ENCODE measurements at places on chromosomes 11 and 22. TPM values are rescaled to one million over a fixed set of nuclear protein-coding genes. Genes with fewer than 3 reads are reported as not detected.

The DAGLA gene
- polyA plus RNA-seq = 12.0 TPM

The MS4A4A gene
- polyA plus RNA-seq = 11.9 TPM

The GRM5 gene
- polyA plus RNA-seq = 0.06 TPM

The MMP12 gene
- polyA plus RNA-seq = 0.66 TPM

The LRRC51 gene
- polyA plus RNA-seq = 10.9 TPM

The TRIM48 gene
- polyA plus RNA-seq = not detected

The SPDYC gene
- not detected for polyA plus RNA-seq

The VSIG10L2 gene
- not detected for polyA plus RNA-seq

The C11orf86 gene
- polyA plus RNA-seq = 16.0 TPM

GRCh38 chr11:66349084-66349386 lies 1.6 kb upstream of the B4GAT1 start:
- no peak for DNase-seq

DNA sequence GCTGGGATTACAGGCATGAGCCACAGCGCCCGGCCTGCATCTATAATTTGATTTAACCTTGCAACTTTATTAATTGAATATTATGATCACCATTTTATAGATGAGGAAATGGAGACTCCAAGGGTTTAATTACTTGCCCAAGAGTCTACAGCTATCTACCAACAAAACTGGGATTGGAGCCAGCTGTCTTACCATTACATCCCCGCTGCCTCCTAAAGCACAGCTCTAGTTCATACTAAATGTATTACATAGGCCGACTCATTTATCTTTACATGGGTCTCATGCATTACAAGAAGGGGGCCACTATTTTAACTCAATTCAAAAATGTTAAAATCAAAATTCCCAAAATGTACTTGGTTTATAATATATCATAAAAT lies 14.1 kb upstream of the TMA7B start:
- no peak for DNase-seq

DNA sequence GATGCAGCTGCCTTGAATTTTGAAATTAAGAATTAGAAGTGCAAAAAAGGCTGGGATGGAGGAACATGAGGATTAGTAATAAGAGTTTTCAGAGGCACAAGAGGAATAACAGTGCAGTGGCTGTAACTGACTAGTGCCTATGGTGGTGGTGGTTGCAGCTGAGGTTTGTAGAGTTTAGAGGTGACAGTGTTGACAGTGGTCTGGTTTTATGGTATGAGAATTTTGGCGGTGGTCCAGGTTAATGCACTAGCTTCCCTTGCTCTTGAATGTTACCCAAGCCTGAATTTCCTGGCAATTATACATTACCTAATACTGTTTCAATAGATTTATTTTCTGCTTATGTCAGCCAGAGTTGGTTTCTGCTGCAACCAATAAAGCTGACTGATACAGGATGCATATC lies 112.8 kb upstream of the C11orf87 start:
- no peak for DNase-seq

GRCh38 chr11:65491614-65492386 lies 7.0 kb upstream of the MALAT1 start:
- DNase-seq = peak; percentile 87

- no peak for DNase-seq
These were observed 140.0 kb downstream of the RAB38 start for GRCh38 chr11:88035271-88035670.

GRCh38 chr11:83191986-83192385 lies 1.5 kb upstream of the ANKRD42 start:
- peak; percentile 85 for DNase-seq

DNA sequence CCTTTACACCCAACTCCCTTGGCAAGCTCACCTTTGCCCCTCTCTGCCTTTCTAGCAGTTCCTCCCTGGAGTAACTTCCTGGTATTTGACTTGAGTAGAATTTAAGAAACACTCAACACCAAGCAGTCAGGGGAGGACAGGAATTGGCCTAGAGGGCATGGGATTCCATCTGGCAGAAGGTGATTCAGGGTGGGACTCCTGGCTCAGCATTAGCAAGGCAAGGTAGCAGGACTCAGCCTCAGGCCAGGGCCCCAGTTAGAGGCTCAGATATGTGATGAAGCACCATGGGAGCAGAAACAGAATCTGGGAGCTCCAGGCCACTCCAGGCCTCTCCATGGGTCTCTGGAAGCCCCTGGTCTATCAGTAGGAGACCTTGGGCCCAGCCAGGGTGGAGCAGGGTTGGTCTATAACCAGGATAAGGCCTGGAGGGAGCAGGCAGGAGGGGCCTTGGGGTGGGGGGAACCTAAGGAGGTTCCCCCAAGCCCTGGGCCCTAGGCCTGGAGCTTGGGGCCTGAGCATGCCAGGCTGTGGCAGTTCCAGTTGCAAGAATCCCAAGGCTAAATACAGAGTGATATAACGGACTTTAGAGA lies 148.2 kb downstream of the PARVA start:
- DNase-seq = no peak

GRCh38 chr11:6248248-6248647 lies 9.4 kb downstream of the CNGA4 start:
- no peak for DNase-seq

- DNase-seq = no peak
These were observed 1.2 kb upstream of the CXCR5 start for GRCh38 chr11:118882491-118882890.

DNA sequence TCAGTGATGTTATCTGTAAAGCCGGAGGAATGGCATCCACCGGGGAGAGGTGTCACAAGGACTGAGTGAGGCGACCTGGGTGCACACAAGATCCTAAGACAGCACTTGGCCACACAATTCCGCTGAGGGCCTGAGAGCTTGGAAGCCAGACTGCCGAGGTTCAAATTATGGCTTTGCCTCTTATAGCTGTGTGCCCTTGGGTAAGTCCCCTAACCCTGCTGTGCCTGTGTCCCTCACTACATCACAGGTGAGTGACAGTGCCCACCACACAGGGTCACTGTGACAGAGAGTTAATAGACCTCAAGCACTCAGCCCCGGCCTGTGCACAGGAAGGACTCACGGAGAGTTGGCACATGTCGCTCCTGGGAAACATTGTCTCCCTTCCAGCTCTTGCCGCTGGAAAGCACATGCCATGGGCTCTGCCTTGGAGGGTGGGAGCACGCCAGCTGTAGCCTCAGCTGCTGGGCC lies 592 bp downstream of the RHOD start:
- no peak for DNase-seq

DNA sequence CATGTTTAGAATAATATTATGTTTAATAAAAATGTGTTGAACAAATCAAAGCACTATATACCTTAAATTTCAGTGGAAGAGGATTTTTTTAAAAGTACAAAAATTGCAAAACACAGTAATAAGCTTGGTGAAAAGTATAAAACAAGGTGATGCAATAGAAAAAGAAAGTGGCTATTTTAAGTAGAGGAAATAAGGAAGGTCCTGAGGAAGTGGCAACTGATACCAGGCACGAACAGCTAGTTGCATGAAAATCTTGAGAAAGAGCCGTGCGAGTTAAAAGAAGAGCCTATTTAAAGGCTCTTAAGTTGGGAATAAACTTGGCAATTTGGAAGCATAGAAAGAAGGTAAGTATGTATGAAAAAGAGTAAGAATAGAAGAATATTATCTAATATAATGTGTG lies 1679.3 kb downstream of the LRRC4C start:
- DNase-seq = no peak

GRCh38 chr11:90704510-90704909 lies 481.7 kb upstream of the CHORDC1 start:
- no peak for DNase-seq

- no peak for DNase-seq
These were observed 2.4 kb downstream of the OOSP4A start for GRCh38 chr11:59966201-59966600.

- no peak for DNase-seq
These were observed 1.2 kb downstream of the ACCS start for GRCh38 chr11:44067266-44067665.

- DNase-seq = no peak
These were observed at the start of gene ABCC8 for GRCh38 chr11:17476317-17477083. TSS of gene ABCC8 (minus strand) at chr11:17476845. CDS start at chr11:17476776, 69 bp downstream.

GRCh38 chr22:37230673-37231405 lies 13.2 kb downstream of the RAC2 start:
- no peak for DNase-seq

DNA sequence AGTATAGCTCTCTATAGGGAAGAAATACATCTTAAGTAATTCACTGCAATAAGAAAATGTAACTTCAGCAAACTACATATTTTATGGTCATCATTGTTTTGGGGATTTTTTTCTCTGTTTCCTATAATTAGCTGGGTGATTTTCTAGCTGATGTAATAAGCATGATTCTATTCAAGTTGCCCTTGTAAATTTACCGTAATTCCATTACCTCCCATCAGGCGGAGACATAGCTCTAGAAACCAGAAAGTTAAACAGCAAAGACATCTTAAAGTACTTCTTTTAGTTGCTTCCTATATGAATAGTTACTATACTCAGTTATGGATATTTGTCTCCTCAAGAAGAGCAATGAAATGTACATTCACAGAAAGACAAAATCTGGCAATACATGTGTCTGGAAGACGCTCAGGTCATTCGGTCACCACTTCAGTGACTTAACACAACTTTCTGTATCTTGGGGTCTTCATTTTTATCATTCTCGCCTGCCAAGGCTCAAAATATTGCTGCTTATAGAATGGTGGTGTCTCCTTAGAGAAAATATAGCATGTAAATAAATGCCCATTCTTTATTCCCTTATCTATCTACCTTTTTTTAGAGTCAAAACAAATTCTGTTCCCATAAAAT lies 239.9 kb upstream of the ZC3H12C start:
- peak; percentile 28 for DNase-seq

- no peak for DNase-seq
These were observed 44.4 kb downstream of the ADM start for GRCh38 chr11:10349281-10349665.

DNA sequence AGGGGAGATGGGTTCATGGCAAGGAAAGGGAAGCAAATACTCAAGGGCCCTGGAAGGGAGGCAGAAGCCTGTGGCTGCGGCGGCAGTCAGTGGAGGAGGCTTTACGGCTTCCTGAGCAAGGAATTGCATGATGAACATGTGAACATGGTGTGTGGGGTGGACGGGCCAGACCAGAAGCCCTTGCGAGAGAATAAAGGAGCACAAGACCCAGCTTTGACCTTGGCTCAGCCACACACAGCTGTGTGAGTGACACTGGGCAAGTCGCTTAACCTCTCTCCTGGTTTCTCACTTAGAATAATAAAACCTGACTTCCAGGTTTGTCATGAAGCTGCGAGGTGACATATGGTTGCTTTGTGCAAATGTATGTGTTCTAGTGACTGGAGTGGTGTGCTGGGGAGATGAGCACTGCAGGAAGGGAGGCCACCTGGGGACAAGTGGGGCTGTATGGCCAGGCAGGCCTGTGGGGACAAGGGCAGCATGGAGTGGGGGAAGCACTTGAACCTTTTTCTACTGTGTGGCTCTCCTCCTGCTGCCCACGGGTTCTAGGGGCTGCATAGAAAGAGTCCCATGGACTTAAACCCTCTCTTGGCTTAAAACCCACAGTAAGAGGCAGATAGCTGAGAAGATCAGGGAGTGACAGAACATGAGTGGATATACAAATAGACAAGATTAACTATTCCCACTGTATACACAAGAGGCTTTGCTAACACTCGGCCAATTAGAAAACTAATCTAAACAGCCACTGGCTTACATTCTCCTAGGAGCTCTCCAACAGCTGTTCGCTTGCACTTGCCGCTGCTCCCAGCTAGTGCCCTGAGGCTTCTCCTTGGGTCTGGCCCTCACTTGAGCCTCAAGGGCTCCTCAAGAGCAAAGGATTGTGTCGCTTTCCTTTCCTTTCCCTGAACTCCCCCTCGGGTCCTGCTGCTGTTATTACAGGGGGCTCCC lies 67.3 kb upstream of the CDON start:
- peak; percentile 35 for DNase-seq

DNA sequence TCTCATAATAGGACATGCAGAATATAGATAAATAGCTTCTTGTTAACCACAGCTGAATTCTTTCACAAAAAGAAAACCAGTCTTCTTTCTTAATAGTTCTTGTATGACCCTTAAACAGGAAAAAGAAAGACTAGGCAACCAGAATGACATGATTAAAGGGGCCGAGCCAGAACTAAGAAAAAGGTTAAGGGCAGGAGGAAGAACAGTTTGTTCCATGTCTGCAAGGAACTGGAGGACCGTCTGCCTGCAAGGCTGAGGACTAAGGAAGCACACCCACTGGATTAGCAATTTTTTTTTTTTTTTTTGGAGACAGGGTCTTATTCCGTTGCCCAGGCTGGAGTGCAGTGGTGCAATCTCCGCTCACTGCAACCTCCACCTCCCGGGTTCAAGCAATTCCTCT lies 26.0 kb upstream of the TMPRSS5 start:
- no peak for DNase-seq

DNA sequence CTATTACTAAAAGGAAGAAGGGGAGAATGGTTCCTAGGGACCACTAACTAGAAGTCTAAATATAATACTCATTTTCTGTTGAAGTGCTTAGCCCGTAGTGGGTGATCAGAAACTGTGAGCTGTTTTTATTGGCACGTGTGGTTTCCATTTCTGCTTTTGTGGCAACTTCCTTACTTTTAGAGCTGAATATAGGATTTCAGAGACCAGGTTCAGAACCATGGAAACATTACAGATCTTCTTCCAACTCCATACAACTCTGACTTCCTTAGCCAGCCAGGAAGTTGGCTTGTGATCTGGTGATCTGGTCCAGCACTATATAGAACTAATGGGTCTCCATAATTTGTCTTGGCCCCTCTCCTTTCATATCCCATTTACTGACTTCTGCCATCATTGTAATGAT lies 2.6 kb upstream of the ME3 start:
- DNase-seq = no peak

DNA sequence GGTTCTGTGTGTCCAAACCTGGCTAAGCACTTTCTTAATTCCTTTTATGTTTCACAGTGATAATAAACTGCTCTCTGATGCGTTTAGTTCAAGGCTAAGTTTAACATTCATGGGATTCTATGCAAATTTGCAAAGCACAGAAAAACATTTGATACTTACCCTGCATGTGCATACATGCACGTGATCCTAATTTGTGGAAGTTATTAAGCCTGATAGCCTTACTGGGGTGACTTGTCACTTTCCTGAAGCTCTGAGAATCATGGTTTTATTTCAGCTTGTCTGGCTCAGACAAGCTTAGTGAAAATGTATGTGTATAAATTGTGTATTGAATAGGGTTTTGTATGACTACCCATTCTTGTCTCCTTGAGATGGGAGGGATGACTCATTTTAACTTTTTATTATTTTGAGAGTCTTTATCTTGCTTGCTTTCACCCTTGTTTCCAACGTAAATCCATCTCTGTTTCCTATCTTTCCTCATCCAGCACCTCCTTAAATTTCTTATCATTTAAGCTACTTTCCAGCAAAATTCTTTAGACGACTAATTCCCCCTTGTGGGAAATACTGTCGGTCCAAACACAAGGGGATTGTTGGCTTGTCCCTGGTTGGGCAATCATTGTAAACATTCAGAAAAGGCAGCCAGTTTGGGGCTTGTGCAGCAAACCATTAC lies 167.1 kb downstream of the C11orf91 start:
- no peak for DNase-seq
